Naive thymus-derived CD8-positive, alpha-beta T cell (primary cell): ENCODE measurements at places on chromosomes 12 and 14. TPM values are rescaled to one million over a fixed set of nuclear protein-coding genes. Genes with fewer than 3 reads are reported as not detected.

Gene YBX3
- total RNA-seq, result 86.0 TPM

Gene MYF5
- total RNA-seq, result not detected

Gene KRT83
- not detected for total RNA-seq

Gene AKAP6
- total RNA-seq, result 4.6 TPM

Gene SERPINA3
- not detected for total RNA-seq
